ENCODE measurements at places on chromosomes 5 and 9.

DNA sequence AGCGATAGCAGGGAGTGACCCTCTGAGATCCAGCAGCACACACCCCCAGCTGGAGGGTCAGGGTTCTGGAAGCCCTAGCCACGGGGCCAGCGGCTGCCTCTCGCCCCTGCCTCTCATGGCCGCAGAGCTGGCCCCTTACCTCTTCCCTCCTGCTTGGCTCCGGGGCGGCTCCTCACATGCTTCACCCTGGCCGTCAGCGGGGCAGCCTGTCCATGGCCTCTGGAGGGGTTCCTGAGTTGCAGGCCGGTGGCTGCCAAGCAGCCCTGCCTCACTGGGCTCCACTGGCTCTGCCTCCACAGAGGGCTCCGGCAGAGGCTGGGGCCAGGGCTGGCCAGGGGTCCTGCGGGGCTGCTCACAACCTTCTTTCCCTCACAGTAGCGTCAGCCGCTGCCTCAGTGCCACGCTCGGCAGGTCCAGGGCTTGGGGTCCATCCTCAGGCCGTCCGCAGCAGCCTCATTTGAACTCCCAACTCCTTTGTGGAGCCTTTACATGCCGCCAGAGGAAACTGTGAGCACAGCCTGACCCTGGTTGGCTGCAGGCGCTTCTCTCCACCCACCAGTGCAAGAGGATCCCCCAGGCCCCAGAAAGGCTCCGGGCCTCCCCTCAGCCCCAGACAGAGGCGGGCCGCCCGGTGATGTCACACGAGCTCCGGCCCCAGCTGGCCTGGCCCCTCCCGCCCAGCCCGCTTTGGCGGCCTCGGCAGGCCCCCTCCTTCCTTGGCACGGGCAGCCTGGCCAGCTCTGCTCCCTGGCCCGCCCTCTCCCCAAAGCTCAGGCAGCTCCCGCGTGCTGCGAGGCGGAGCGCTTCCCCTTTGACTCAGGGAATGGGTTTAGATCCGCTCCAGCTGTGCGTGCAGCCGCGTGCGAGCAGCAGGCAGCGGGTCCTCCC is at the start of gene ANGPTL2:
Gene ANGPTL2 (minus strand): TSS at position 460 of the 888 bp plus-strand sequence. CDS start 13,904 bp downstream, outside the sequence.
- DNase-seq = no peak

- DNase-seq = no peak
Measured at GRCh38 chr5:146390469-146390868, 51.8 kb downstream of the POU4F3 start.

DNA sequence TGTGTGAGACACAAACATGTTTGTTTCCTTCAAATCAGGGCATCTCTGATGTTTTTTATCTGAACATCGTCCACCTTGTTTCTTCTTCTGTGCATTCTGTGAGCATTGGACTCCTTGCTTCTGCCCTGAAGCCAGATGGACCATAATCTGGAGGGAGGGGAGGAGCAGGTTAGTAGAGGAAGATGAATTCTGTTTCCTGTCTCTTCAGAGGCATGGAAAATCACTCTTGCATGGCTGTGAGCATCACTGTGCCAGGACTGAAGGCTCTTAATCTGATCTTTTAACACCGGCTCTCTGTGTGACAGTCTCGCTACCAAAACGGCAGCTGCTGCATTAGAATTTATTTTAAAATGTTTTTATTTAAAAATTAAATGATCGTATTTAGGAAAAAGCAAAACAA is 43.3 kb downstream of the TLE4 start:
- DNase-seq = no peak

- DNase-seq = no peak
Measured at GRCh38 chr9:28668158-28668557, 1094.9 kb upstream of the C9orf72 start.

DNA sequence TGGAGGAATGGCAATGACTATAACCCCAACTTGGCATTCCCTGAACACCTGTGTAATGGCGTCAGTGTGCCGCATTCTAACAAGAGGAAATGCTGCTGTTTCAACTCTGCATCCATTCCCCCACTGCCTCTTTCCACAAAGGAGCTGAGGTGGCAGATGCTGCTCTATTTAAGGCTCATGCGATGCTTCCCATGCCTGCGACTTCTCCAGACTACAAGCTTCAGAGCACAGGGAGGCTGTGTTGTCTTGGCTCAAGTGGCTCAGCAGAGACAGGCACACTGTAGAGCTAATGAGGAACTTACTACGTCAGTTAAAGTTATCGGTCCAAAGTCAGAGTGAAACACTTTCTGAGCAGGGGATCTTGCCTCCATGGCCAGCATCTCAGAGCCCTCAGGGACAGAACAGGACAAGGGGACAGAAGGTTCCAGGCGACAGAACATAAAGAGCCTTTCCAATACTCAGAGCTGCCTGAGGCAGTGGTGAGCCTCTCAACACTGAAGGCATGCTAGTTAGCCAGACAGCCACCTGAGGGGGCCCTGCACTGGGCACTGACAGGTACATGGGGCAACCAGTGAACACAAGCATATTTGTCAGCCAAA is 21.8 kb downstream of the TNIP1 start:
- no peak for DNase-seq

- no peak for DNase-seq
Measured at GRCh38 chr5:156515121-156515520, 188.2 kb downstream of the SGCD start.

GRCh38 chr5:73957397-73958001 is 331.5 kb downstream of the ARHGEF28 start:
- no peak for DNase-seq

- no peak for DNase-seq
Measured at GRCh38 chr9:97565262-97565661, 63.8 kb downstream of the TMOD1 start.

DNA sequence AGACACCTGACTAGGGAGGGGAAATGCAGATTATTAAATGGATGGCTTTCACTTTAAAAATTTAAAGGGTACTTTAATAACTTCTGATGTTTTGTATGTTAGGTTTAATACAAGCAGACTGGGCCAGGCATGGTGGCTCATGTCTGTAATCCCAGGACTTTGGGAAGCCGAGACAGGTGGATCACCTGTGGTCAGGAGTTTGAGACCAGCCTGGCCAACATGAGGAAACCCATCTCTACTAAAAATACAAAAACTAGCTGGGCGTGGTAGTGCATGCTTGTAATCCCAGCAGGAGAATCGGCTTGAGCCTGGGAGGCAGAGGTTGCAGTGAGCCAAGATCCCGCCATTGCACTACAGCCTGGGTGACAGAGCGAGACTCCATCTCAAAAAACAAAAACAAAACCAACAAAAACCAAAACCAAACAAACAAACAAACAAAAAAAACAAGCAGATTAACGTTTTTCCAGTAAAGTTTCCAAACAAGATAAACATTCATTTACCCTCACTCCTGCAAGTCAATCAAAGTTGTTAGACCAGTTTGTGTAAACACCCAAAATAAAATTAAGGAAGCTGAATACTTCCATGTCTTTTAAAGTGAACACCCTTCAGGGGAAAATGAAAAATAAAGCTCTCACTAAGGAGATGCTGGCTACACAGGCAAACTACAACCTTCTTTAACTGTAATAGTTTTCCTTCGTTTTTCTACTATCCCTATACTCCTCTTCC is 14.1 kb downstream of the ETF1 start:
- no peak for DNase-seq

DNA sequence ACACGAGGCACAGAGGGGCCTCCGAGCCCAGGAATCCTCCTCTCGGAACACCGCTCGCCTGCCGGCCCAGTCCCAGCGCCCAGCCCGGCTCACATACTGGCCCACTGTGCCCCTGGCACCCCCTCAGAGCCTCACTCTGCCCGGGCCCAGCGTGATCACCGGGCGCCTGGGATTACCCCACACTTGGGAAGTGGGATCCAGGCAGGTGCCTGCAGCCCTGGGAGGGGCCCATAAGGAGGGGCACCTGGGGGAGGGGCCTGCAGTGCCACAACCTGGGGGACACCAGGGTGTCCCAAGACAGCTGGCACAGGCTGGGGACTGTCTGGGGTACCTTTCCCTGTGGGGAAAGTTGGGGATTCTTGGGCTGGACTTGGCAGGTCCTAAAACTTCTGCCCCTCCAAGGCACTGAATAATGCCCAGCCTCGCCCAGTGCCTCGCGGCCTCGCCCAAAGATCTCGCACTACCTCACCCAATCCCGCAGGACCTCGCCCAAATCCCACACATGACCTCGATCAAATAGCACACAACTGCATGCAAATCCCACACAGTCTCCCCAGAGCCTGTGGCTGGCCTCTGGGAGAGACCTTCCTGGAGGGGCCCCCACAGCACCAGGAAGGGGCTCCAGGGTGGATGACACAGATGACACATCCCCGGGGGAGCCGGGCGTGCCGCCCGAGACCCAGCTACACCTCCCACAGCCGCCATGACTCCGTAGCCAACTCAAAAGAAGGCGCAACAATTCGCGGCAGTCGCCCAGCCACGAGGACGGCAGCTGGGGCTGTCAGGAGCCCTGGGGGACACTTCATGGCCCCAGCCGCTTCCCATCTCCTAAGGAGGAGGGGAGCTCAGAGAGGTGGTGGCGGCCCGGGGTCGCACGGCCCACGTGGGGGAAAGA is 13.7 kb downstream of the NOTCH1 start:
- no peak for DNase-seq

DNA sequence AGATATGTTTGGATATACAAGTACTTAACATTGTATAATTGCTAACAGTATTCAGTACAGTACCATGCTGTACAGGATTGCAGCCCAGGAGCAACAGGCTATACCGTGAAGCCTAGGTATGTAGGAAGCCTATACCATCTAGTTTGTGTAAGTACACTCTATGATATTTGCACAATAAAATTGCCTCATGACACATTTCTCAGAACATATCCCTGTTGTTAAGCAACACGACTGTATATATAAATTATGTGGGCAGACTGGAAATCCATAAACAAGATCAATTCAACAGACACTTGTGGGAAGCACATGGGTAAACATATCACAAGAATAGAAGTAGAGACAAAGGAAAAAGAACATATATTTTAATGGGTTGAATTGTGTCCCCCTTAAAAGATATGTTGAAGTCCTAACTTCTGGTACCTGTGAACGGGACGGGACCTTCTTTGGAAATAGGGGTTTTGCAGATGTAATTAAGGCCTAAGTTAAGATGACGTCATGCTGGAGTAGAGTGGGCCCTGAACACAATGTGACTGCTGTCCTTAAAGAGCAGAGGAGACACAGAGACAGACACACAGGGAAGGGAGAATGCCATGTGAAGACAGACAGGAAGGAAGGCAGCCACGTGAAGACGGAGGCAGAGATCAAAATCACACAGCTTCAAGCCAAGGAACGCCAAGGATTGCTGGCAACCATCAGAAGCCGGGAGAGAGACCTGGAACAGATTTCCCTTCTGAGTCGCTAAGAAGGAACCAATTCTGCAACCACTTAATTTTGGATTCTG is 76.3 kb downstream of the SCAI start:
- DNase-seq = no peak

DNA sequence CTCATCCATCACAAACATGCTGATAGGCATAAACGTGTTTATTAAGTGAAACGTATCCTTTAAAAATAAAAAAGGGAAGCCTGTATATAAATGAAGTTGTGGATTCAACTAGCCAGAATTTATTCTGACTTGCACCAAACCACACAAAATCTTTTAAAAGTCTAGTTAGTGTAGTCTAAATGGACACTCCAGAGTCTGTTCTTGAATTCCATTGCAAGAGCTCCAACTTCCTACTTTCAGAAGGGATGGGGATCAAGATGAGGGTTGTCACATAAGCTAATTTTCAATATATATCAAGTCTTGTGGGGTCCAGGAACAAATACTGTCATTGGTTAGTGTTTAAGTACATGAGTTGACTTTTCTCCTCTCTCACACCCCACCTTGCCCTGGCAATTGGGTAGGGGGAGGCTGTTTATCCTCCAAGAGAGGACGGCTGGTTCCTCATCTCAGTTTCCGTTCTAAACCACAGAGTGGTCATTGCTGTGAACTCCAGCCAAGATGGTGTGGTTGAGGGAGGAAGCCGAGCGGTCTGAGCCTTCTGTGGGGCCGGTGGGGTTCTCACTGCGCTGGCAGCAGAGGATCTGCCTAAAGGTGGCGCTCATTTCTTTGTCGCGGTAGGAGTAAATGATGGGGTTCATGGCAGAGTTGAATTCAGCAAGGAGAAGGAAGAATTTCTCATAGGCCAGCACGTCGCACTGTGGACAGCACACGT is 163.2 kb downstream of the LPAR1 start:
- DNase-seq = no peak

DNA sequence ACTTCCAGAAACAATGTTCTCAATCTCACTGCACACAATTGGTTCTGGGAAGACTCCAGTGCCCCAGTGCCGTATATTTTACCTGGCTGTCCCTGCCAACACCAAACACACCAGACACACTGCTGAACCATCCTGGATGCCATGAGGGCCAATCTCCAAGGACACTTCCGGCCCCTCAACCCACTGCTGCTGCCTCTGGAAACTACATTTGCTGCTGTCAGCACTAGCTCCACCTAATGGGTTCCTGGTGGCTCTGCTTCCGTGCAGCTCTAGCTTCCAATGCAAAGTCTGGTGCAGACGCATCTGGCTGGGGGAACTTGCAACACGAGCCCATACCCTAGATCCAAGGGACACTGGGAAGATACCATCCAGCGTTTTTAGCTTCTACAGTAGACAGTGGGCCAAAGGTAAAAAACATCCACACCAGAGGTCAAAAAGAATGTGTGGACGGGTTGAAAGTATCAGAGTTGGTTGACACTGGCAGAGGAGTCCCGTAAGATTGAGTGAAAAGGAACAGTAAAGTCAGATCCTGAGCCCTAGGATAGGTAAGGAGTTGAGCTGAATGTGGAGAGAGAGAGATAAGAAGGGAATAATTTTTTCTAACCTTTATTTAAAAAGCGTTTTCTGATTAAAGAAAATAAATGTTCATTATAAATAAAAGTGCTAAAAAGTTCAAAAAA is 99.7 kb upstream of the KIF2A start:
- no peak for DNase-seq

- no peak for DNase-seq
Measured at GRCh38 chr5:158741296-158741695, 358.4 kb downstream of the EBF1 start.

DNA sequence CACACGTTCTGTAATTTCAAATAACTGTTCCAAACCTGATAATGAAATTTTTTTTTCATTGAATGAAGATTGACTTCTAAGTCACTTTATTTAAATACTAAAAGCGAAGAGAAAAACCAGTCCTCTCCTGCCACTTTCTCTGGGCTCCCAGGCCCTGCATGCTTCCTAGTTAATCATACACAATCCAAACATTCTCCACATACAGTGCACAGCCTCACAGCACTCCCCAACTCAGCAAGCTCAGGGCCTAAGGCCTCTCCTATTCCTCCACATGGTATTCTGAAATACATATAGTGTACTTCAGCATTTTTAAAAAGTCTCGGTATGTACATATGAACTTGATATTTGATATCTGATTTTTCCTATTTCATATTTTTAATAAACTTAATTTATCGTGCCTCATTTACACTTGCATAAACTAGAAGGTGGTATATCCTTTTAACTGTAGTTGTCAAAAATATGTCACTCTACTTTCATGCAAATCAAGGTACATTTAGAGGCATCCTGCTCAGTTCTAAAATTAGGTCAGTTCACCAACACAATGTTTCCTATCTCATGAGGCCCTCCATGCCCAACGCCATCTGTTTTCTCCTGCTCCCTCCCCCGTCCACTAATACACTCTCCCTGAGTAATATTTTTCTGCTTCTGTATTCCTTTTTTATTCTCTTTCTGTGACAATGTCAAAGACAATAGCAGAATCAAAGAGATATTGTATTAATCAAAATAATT is 206.7 kb downstream of the ARRDC3 start:
- no peak for DNase-seq
